ENCODE measurements at places on chromosomes 3 and 15.

GRCh38 chr3:196835086-196835485 is 32.6 kb upstream of the SENP5 start:
- DNase-seq, result no peak

DNA sequence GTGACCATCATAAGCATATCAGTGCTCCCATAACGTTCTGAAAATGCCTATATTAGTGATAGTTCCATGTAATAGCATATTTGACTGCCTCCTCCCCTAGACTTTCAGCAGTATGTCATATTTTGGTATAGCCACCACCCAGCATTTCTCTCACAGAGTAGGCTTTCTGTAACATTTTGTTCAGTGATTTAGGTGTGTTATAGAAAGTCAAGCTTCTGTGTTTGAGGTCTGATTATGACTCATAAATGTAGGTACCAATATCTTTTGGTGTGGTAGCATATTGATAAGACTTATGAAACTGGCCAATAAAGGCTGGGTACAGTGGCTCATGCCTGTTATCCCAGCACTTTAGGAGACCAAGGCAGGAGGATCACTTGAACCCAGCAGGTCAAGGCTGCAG is 34.3 kb upstream of the ZMAT3 start:
- no peak for DNase-seq

- no peak for DNase-seq
Observed at GRCh38 chr3:159593927-159594605, 394.6 kb upstream of the IL12A start.

DNA sequence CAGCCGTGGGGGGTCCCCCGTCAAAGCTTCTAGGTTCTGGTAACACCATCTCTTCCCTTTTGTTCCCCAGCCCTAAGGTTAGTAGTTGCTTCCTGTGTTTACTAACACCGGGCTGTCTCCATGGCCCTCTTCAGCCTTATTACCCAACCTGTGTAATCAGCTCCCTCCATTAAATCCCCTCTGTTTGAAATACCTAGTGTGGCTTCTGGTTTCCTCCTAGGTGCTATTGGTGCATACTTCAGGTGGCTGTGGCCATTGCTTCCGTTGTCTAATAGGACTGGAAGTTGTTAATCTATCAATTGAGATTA is 35.3 kb downstream of the MOBP start:
- peak; percentile 3 for DNase-seq

DNA sequence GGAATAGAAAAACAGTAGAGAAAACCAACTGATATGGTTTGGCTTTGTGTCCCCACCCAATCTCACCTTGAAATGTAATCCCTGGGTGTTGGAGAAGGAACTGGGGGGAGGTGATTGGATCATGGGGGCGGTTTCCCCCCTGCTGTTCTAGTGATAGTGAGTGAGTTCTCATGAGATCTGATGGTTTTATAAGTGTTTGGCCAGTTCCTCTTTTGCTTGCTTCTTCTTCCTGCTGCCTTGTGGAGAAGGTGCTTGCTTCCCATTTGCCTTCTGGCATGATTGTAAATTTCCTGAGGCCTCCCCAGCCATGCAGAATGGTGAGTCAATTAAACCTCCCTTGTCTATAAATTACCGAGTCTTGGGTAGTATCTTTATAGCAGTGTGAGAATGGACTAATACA is 48.4 kb downstream of the EOMES start:
- DNase-seq, result no peak

- no peak for DNase-seq
Observed at GRCh38 chr3:70519026-70519425, 206.6 kb upstream of the MDFIC2 start.

- DNase-seq, result no peak
Observed at GRCh38 chr15:61318802-61319525, 89.9 kb upstream of the RORA start.

GRCh38 chr15:46117071-46117470 is 482.2 kb downstream of the SQOR start:
- no peak for DNase-seq

GRCh38 chr3:37823189-37823588 is 38.5 kb upstream of the CTDSPL start:
- DNase-seq, result no peak

DNA sequence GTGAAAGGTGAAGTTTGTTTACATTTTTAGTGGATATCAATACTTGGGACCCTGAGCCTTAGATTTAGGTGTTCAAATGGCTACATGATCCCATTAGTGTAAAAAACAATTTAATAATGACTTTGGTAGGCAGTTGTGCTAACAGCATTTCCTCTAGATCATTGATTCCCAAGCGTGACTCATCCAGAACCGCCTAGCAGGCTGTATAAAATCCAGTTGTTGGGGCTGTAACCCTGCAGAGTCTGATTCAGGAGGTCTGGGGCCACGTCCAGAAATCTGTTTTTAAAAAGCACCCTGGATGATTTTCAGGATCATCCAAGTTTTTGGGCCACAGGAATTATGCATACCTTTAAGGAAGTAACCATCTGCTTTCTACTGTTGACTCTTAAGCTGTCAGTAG is 156.4 kb downstream of the TP63 start:
- DNase-seq, result no peak

- DNase-seq, result no peak
Observed at GRCh38 chr3:102307442-102307841, 127.4 kb upstream of the ZPLD1 start.

DNA sequence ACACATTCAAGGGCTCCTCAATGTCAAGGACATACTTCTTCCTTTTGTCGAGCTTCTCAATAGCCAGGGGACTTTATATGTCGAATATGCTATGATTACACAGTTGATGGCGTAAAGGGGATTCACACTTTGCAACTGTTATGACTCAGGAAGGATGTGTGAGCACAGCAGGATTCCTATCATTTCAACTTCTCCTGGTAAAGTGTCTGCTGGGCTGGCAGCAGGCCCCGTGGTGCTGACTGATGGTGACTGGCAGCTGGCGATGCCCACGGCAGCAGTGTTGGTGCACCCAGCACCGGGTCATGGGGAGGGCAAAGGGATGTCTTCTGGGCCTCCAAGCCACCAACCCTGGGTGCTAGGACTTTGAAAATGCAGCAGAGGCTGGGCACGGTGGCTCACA is 44.8 kb upstream of the GNB5 start:
- DNase-seq, result no peak

GRCh38 chr15:80992441-80992840 is 2.8 kb upstream of the MESD start:
- DNase-seq, result no peak

GRCh38 chr3:1439395-1439794 is 346.6 kb downstream of the CNTN6 start:
- DNase-seq, result no peak

GRCh38 chr3:29026286-29026685 is 254.6 kb upstream of the RBMS3 start:
- DNase-seq, result no peak

DNA sequence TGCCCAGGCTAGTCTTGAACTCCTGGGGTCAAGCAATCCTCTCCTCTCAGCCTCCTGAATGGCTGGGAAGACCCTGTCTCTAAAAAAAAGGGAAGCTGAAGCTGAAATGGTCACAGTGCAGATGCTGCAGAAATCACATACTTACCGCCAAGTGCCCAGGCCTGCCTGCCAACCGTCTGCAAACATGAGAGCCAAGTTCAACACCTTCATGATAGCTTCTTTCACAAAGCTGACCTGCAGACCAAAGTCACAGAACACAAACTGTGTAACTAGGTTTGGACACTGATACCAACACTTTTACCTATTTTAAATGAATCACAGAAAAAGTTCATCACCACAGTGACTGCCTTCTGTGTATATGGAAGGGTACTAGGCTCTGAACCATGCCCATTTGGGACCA is 22.8 kb upstream of the CYFIP1 start:
- DNase-seq, result no peak

GRCh38 chr3:124091716-124092115 is 99.8 kb upstream of the ROPN1 start:
- no peak for DNase-seq

- no peak for DNase-seq
Observed at GRCh38 chr3:188584162-188584529, 430.2 kb downstream of the LPP start.

GRCh38 chr15:39828374-39828931 is 45.8 kb upstream of the FSIP1 start:
- DNase-seq, result no peak

- peak; percentile 37 for DNase-seq
Observed at GRCh38 chr3:12440927-12441714, 43.2 kb upstream of the TSEN2 start.

- no peak for DNase-seq
Observed at GRCh38 chr3:95607926-95608325, 1206.5 kb upstream of the EPHA6 start.

DNA sequence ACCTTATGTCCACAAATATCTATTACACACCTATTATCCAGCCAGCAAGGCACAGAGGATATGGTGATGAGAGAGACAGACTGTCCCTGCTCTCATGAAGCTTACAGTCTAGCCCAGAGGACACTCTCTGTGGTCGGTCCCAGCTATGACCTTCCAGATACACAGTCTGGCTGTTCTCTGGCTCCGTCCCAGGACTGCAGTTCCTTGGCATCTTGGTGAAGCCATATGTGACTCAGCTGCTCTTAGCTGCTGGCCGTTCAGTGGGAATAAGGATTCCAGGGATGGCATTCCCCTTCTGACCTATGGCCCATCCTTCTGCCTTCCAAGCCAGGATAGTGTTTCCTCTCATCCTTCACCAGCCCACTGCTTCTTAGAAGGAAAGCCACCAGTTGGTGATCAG is 30.8 kb downstream of the MEX3B start:
- DNase-seq, result no peak

DNA sequence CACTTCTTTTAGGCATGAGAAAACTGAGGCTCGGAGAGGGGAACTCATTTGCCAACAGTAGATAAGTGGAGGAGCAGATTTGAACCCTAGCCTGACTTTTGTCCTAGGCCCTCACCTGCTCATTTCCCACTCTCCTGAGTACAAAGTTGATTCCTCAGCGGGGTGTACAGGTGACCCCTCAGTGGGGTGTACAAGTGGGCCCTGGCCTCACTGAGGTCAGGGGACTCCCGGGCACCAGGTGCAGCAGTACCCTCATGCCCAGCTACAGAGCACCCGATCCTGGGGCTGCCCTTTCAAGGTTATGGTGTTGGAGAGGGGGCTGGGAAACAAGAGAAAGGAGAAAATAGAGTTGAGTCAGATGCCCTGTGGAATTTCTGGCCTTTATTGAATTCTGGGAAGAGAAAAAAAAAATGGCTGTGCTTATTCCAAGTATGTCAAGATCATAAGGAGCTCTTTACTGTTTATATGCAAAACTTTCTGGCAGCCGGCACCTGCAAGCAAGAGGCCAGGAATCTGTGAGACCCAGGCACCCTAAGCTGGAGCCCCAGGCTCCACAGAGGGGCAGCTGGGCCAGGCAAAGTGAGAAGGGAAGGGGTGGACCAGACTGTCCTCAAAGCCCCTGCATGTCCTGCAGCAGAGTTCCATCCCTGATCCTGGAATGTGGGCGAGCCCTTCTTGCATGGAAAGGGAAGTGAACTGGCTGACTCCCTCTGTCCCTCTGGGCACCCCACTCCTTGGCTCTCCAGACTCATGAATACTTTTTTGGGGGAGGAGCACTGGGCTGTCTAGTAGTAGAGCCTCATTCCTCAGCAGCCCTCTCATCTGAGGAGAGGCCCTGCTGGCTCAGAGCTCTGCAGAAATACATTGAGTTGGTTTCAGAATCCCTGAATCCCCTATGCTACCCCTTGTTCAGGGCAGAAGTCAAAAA is 43.1 kb downstream of the AMOTL2 start:
- DNase-seq, result no peak

DNA sequence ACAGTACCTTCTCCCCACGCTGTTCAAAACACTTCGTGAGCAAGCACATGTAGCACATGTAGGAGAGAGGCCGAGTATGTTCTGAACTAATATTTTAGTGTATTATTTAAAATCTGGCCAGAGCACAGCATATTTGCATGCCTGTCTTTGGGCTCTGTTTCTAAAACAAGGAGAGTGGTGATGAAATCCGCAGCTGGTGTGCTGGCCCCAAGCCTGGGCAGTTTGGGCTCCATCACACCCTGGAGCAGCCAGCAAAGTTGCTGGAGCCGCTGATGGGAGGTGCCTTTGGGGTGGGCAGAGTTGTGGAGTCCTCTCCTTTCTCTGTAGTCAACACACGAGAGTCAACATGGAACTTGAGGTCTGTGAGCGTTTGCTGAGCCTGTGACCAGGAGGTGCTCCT is 116.6 kb downstream of the SLCO3A1 start:
- DNase-seq, result no peak

DNA sequence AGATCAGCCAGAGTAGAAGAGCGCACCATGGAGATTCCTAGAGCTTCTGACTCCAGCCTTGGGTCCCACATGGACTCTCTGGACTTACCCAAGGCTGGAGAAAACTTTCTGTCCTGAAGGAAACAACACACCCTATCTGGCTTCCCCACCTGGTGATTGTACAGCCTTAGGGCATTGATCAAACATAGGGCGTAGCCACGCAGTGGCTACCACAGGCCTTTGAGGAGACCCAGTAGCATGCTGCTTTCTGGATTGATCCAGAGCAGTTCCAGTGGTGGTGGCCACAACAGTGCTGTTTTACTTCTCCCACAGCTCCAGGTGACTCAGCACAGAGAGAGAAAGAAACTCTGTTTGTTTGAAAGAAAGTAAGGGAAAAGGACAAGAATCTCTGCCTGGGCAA is 23.5 kb downstream of the PYDC2 start:
- no peak for DNase-seq

DNA sequence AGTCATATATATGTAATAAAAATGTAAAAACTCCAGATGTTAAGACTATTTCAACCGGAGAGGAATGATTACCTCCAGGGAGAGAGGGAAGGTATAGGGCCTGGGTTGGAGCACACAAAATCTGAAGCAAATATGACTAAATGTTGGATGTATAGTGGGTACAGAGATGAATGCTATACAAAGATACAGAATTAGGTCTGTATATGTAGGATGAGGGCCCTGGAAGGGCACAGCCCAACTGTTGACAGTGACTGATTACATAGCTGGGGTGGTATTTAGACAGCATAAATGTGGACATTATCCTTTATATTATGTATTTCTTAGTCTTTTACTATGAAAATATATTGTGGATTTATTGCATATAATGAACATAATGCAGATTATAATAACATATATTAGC is 94.4 kb upstream of the SPATA12 start:
- no peak for DNase-seq

DNA sequence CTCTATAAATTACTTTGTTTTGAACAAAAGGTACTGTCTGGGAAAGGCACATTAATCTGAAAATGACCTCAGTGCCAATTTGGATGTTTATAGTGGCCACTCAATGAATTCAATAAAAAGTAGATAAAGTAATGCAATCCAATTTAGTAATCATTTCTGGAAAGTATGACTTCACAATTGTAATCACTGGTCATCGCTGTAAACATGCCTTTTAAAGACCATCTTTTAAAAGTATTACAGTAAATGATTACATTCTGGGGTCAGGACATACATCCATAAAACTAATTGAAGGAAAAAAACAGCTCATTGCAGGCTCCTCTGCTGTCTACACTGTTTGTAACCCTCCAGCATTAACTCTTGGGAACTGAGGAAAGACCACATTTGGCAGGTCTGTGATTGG is 43.2 kb downstream of the HRH1 start:
- DNase-seq, result no peak
